ENCODE measurements at places on chromosomes 1 and 21.

DNA sequence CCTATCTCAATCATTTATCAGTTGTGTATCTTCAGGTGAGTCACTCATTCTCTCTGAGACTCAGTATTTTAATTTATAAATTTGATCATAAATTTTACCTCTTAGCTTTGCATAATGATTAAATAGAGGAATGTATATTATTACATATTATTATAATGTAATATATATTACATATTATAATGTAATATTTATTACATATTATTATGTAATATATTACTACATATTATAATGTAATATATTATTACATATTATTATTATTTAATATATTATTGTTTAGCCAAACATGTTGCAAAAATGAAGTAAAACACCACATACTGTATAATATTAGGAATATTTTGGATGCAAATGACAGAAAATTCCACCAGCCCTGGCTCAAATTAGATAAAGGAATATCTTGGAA is 104.7 kb upstream of the NFIA start:
- no peak for DNase-seq

- DNase-seq = no peak
These were observed 17.2 kb upstream of the C8A start for GRCh38 chr1:56837244-56837939.

- peak; percentile 90 for DNase-seq
These were observed 87.8 kb downstream of the PRKAB2 start for GRCh38 chr1:147084273-147085096.

GRCh38 chr1:217193151-217193550 is 437.7 kb downstream of the GPATCH2 start:
- no peak for DNase-seq

DNA sequence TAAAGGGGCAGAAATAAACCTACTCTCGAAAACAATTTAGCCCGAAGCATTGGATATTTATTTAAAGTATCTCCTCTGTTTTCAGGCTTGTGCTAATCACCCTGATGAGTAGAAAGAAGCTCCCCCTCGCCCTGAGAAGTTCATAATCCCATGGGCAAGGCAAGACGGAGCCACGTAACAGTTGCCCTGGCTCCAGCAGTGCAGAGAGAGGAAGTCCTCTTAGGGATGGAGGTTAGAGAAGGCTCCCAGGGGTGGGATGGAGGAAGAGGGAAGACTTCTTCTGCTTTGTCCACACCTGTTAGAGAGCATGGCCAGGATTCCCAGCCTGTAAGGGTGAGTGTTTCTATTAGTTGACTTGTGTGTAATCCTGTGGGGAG is 3.4 kb upstream of the GPR25 start:
- DNase-seq = no peak

DNA sequence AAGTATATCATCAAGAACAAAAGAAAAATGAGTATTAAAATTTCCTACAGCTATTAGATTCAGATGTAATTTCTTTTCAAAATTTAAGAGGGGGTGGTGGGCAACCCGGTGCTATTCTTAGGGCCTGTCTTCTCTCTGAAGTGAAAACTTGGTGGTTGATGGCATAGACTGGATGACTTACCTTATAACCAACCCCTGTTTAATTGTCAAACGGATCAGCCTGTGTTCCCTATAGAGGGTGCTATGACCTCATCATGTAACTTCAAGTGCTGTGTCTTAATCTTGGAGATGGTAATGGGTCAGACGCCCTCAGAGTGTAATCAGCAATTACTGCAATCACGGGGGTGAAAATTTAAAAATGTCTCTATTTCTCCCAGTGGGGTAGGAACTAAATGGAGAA is 176.2 kb downstream of the PCP4 start:
- no peak for DNase-seq

- no peak for DNase-seq
These were observed 12.0 kb downstream of the MAB21L3 start for GRCh38 chr1:116122955-116123757.

- DNase-seq = no peak
These were observed 282.2 kb downstream of the ZNF648 start for GRCh38 chr1:181779343-181779742.

- no peak for DNase-seq
These were observed 20.4 kb upstream of the PGBD2 start for GRCh38 chr1:248885646-248886045.

DNA sequence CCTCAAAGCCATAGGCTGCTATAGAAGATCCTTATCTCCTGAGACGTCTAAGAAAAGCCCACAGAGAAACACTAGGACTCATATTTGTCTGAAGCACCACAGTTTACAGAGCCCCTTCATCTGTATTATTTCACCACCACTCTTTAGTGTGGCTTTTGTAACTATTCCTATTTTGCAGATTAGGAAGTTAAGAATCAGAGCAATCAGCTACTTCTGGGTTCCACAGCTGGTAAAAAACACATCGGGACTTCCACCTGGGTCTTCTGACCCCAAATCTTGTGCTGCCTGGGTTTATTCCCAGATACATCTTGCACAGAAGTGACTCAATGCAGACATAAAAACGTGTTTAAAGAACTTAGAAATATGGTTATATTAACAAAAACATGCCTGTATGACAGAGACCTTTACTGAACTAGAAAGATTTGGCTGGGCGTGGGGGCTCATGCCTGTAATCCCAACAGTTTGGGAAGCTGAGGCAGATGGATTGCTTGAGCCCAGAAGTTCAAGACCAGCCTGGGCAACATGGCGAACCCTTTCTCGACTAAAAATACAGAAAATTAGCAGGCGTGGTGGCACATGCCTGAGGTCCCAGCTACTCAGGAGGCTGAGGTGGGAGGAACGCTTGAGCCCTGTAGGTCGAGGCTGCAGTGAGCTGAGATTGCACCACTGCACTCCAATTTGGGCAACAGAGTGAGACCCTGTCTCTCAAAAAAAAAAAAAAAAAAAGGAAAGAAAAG is 40.9 kb downstream of the ELK4 start:
- no peak for DNase-seq

GRCh38 chr21:40563900-40564299 is 283.1 kb downstream of the DSCAM start:
- DNase-seq = peak; percentile 73

DNA sequence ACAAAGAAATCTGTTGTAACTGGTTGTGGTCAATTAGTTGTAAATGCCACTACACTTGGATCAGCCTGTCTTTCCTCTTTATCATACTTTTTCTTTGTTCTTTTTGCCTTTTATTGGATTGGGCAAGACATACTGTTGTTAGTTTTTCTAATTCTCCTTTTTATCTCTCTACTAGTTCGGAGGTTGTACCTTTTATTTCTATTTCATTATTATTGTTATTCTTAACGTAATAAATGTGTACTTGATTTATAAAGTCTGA is 59.2 kb downstream of the IVNS1ABP start:
- DNase-seq = no peak

Measured in muscle of leg (tissue), 16 donors.